B cell (primary cell): ENCODE measurements at places on chromosomes 5 and 9.

GRCh38 chr5:158769696-158770095 is 330.0 kb downstream of the EBF1 start:
- DNase-seq = no peak

GRCh38 chr9:125845271-125845808 is 98.2 kb downstream of the PBX3 start:
- DNase-seq = no peak

GRCh38 chr9:94981723-94982090 is 255.2 kb downstream of the AOPEP start:
- no peak for DNase-seq

DNA sequence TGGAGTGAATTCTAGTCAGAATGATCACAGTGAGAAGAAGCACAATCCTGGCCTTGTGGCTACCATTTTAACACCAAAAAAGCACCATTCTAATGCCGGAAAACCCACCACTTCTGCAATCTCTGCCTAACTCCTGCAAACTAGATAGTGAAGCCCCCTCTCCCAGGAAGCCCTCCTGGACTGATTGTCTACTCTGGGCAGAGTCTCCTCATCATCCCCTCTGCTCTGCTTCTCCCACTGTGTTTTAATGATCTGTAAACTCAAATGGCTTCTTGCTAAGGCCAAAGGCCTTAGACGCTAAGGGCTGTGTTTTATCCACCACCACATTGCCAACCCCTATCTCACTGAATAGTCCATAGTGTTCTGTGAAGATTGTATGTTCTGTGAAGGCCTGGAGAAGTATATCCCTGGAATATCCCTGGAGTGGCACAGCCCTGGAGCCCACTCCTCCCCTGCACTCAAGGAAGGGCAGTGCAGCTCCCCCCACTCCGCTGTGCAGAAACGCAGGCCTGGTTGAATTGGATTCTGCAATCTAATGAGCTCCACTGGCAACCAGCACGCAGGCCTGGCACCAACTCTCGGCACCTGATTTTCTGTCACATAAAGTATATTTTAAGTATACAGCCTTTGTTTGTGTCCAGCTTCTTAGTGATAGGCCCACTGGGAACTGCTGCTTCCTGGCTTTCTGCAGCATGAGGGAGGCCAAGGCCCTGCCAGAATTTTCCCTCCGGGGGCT is 126.3 kb downstream of the ATPSCKMT start:
- no peak for DNase-seq
